ENCODE measurements at places on chromosomes 7 and 10.

DNA sequence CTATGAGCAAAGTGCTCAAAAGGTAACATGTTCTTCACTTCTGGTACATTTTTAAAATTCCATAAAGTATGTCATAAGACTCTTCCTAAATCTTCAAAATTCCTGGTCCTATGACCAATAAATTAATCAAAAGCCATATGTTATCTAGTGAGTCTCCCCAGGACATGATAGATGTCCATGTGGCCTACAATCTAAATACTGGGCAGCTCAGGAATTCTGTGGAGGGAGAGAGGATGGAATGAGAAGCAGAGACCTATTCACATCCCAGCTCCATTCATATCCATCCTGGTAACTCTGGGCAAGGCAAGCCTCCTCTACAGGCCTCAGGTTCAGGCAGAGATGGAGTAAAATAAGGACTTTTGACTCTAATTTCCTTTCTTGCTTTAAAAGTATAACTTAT is 224.8 kb downstream of the MTERF1 start:
- DNase-seq, result no peak

DNA sequence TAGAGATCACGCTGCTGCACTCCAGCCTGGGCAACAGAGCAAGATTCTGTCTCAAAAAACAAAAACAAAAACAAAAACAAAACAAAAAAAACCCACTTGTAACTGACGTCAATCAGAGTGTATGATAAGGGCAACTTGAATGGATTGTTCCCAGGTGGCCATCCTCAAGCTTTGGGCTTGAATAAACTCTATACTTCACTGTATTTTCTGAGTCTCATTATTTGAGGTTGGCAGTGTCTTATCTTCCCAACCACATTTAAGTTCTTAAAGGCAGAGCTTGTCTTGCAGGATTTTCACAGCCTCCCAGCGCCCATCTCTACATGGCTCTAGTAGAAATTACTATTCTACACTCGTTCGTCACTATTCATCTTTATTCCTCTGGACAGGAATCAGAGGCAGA is 5.1 kb upstream of the OAT start:
- no peak for DNase-seq

DNA sequence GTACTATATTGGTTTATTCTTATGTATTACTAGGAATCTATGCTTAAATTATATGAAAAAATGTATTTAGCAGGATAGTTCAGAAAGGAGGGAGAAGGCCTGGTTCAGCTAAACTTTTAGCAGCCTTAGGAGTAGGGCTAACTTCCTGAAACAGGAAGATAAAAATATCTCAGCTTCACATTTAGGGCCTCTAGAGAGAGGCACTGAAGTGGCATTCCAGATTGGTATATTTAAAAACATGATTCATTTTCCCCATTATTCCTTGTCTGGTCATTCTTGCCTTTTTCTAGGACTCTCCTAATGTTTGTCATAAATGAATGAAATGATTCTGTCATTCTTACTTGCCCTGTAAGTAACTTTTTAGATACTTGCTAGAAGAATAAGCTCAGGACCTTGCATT is 63.0 kb upstream of the CYP26C1 start:
- no peak for DNase-seq

- DNase-seq, result no peak
These were observed 5.2 kb downstream of the CSTF2T start for GRCh38 chr10:51694086-51694768.

DNA sequence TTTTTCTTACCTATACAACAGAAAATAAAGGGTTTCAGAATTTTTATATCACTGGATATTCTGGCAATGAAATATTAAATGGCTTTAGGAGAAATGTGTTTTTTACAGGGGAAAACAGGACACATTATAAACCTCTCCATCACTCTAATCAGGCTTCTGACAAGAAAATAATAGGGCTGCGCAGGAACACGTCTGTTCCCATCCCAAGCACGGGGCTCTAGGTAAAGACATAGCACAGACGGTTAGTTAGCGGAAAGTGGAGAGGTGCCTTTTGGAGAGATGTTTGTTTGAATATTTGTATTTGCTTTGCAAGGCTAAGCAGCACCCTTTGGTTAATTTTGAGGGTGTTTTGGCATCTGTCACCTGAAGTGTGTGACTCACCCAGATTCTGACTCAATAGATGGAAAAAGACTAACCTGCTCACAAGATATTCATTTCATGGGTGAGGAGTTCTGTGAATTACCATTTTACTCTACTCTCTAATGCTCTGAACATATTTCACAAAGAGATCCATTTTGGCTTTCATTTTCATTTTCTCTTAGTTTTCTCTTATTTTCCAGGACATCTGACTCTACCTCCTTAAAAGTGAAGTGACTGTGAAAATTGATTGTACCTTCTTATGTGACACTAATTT is 174.5 kb upstream of the AKR1E2 start:
- DNase-seq, result no peak

- DNase-seq, result no peak
These were observed 5.5 kb downstream of the ZNF775 start for GRCh38 chr7:150384406-150385301.

DNA sequence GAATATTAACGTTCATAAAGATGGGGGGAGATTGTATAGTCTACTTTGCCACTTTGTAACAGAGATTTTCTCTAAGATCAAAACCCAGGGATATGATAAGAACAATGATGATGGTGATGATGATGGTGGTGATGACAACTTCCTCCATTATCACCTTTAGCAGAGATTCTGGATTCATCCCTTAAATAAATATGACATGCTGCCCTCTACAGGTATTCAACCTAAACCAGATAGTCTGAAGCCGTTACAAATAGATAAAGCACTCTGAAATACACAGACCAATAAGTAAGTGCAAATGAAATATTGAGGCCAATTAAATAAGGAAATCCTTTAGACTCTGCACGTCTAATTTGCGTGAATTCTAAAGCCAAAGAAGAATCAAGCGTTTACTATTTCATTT is 211.5 kb downstream of the CREB5 start:
- no peak for DNase-seq

- no peak for DNase-seq
These were observed 214.2 kb upstream of the ADO start for GRCh38 chr10:62590306-62590705.

- no peak for DNase-seq
These were observed 66.1 kb upstream of the KAT6B start for GRCh38 chr10:74760086-74760979.

GRCh38 chr7:52961084-52961483 is 74.3 kb upstream of the POM121L12 start:
- no peak for DNase-seq

DNA sequence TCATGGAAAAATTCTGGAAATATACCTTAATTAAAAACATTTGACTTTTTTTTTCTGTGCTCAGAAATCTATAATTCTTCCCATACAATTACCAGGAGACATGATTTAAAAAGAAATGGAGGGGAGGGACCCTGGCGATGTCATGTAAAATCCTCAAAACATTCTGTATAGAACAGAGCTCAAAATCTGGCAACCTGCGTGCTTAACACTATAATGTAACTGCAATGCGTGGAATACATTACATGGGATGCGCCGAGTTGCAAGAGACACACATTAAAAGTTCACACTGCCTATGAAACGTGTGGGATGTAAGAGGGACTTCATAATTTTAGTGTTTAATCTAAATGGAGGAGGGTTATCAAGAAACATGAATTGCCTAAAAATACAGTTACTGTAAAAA is 215.0 kb downstream of the GLI3 start:
- no peak for DNase-seq

- no peak for DNase-seq
These were observed 73.2 kb downstream of the RNF216 start for GRCh38 chr7:5708271-5708670.

DNA sequence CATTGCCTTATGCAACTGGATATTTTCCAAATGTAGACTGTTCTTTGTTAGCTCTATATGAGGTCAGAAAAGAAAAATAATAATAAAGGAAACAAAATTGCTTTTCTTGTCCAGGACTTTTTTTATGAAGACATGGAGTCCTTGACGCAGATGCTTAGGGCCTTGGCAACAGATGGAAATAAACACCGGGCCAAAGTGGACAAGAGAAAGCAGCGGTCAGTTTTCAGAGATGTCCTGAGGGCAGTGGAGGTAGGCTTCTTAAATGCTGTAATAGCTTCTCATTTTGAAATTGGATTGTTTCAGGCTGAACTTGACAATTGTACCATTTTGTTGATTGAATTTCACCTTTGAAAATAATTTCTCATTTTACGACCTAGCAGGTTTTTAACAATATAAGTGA is 12.9 kb upstream of the LSMEM1 start:
- DNase-seq, result no peak

- DNase-seq, result no peak
These were observed 90.3 kb downstream of the JMJD1C start for GRCh38 chr10:63375458-63375857.

- DNase-seq, result no peak
These were observed 255.1 kb downstream of the OTUD1 start for GRCh38 chr10:23693925-23694324.

- DNase-seq, result no peak
These were observed 1.1 kb upstream of the ZC3HAV1L start for GRCh38 chr7:139036901-139037300.

DNA sequence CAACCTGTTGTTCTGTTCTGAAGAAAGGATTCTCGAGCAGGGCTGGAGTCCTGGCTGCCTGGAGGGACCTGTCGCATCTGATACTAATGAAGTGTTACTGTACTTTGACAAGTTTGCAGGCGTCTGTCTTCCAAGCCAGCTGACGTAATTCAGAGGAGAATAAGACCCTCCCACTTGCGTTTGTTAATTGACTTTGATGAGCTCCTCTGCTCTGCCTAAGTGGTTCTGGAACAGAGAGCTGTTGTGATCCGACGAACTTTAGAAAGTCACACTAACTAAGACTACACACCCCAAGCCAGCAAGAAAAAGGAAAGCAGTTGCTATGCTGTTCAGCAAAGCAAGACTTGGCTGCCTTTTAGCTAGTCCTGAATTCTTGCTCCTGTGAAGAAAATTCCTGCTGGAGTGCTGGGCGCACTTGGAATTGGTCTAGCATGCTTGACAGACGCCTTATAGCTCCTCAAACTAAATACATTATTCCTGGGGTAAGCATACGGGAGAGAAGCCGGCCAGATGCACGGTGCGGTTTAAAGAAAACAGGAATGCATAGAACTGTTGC is 200.3 kb downstream of the CACNB2 start:
- DNase-seq, result no peak

DNA sequence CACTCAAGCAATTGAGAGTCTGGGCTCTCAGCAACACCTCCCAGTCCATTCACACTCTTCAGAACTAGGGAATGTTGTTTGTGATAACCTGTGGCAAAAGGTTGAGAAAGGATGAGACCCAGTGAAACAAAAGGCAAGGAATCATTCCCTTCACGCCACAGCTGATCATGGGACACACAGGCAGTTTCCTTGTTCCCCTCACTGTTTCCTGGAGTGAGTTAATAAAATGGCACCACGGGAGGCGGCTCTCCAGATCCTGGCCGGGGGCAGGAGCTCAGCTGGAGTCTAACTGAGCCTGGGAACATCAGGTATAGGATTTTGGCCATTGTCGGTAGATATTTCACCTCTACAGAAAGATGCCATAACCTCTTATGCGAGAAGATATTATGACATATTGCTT is 107.3 kb upstream of the FAM171A1 start:
- no peak for DNase-seq

GRCh38 chr10:123913688-123914268 is 22.2 kb upstream of the CPXM2 start:
- DNase-seq, result no peak

DNA sequence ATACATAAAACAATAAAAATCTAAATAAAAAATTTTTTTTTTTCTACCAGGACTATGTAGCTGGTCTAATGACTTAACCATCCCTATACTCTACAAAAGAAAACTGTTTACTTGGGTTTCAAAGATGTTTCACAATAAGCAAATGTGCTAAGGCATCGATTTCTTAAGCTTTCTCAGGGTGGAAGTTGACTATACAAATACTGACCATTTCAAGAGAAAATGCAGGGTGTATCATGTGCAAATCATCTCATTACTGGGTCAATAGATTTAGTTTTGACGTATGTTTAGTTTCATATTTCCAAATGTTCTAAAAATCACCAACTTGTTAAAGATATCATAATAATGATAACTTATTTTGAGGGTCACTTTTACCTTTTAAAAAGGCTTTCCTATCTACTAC is 7.5 kb downstream of the NRP1 start:
- no peak for DNase-seq

DNA sequence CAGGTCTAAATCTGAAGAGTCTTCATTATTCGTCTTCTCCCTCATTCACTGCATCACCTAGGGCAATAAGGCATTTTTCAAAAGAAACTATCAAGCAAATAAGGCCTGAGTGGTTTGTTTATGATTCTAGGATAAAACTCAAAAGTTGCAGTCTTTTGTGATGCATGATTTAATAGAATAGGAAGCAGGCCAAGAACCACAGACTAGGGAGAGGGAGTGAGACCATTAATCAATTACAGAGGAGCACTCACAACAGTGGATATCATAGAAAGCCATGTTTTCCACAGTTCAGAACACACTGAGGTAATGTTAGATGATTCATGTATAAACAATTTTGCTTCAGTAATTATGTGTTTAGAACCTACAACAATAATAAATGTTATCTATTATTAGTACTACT is 87.8 kb upstream of the LRRTM3 start:
- DNase-seq, result no peak

- DNase-seq, result no peak
These were observed 673.9 kb upstream of the ANKRD30A start for GRCh38 chr10:36451391-36451970.

All from stimulated activated CD4-positive, alpha-beta T cell treated with anti-CD3 and anti-CD28 coated beads, Interleukin-15, amount 100 ng/mL, for 48 hours (primary cell).